GM12864 (cell line): ENCODE measurements at places on chromosomes 1 and 21.

- DNase-seq = no peak
These were observed 593.1 kb downstream of the PTBP2 start for GRCh38 chr1:97314685-97315084.

- DNase-seq = no peak
These were observed 9.2 kb upstream of the EPHA2 start for GRCh38 chr1:16165073-16165364.

DNA sequence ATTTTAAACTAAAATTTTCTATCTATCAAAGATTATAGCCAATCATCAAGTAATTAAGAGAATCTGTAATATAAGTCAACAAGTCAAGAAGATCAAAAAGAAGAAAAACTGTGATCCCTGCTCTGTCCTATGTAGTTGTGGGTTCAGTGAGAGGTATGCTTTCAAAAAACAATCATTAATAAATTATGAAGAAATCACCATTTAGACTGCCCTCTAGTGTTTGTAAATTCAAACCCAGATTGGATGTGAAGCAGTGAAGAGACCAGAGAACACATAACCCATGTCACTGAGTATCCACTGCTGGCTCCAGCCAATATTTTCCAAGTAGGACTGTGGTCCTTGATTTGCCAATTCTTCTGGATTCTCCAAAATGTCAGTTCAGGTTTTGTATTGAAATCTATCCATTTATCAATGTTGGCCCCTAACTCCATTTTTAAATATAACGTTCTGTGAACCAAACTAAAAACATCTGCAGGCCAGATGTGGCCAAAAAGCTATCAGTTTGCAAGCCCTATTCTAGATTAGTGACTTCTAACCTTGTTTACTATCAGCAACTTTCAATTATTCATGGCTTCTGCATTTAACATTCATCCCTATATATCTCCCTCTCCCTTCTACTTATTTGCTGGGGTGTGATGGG lies 467.5 kb upstream of the CXADR start:
- DNase-seq = no peak

DNA sequence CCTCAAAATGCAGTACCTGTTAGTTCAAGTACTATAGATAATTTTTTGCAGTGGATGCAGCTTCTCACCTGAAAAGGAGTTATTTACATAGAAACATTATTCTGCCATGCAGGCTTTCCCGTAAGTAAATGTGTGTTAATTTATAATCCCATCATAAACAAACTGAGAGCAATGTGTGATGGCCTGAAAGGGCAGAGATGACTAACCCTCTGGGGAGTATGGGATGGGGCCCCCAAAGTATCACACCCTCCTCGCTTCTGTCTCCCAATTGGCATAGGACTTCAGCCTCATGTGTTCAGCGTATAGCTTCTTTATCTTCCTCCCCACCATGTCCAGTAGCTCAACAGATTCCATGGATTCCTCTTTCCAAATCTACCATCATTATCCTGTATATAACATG lies 7.6 kb downstream of the HMGCL start:
- no peak for DNase-seq

DNA sequence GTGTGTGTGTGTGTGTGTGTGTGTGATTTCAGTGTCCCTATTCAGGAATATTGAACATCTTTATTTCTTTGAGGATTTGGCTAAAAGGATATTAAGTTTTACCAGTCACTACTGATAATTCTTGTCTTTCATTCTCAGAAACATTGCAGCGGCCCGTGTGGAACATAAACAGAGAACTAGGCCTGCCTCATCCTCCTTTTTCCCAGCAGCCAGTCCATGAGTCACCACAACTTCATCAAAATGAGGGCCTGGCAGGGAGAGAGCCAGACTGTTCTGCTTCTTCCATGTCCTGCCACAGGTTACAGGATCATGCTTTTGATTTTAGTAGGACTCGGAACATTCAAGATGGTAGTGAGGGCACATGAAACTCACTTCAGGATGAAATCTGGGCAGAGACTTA lies 50.7 kb downstream of the LRIG2 start:
- DNase-seq = no peak
